Activated naive CD8-positive, alpha-beta T cell treated with anti-CD3 and anti-CD28 coated beads, Interleukin-2, amount 50 U/mL, for 24 hours (primary cell): ENCODE measurements at places on chromosomes 11 and 22.

DNA sequence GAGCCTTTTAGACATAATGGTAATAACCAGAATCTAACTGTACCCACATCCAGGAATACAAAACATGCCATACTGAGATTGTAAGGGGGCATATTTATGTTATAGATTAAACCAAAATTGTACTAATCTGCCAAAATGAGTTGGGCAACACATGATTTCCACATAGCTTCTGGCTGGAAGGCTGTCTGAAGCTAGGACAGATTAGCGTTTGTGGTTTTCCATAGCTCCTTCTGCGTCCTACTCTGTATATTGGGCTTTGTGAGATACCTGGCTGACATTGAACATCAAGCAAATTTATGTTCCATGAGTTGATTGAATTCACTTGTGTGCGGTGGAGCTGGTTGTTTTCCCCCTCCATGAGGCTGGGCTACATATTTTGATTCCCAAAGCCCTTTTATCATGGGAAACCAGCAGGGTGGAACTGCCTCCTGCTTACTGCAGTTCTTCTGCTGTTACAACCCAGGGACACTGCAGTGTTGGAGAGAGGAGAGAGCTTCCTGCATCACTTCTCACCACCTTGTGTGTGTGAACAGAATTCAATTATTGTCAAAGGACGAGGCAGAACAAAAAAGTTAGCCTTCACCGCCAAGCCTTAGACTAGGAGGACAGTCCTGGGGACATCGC lies 114.9 kb downstream of the C11orf91 start:
- no peak for DNase-seq

- no peak for DNase-seq
These were observed 31.4 kb downstream of the LRP5 start for GRCh38 chr11:68343761-68344256.

- no peak for DNase-seq
These were observed 20.9 kb upstream of the NNMT start for GRCh38 chr11:114275280-114275679.

- no peak for DNase-seq
These were observed 64.7 kb downstream of the MTNR1B start for GRCh38 chr11:93034031-93034722.

- no peak for DNase-seq
These were observed 192.5 kb downstream of the DDX10 start for GRCh38 chr11:108857382-108857781.
